ENCODE measurements at places on chromosomes 12 and 14. TPM values are rescaled to one million over a fixed set of nuclear protein-coding genes. Genes with fewer than 3 reads are reported as not detected.
A peak's percentile ranks its signal among the peaks of the same experiment; 100 is the strongest.

DNA sequence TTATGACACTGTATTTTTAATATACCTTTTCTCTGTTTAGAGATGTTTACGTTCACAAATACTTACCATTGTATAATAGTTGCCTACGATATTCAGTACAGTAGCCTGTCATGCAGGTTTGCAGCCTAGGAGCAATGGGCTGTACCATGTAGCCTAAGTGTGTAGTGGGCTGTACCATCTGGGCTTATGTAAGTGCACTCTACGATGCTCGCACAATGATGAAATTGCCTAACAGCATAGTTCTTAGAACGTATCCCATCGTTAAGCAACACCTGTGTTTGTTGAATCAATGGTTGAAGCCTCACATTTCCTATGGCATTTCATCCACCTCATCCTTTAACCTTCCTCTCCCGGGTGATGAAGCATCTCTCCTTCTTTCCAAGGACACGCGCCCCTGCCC lies 12.5 kb upstream of the EML1 start:
- peak; percentile 48 for DNase-seq

DNA sequence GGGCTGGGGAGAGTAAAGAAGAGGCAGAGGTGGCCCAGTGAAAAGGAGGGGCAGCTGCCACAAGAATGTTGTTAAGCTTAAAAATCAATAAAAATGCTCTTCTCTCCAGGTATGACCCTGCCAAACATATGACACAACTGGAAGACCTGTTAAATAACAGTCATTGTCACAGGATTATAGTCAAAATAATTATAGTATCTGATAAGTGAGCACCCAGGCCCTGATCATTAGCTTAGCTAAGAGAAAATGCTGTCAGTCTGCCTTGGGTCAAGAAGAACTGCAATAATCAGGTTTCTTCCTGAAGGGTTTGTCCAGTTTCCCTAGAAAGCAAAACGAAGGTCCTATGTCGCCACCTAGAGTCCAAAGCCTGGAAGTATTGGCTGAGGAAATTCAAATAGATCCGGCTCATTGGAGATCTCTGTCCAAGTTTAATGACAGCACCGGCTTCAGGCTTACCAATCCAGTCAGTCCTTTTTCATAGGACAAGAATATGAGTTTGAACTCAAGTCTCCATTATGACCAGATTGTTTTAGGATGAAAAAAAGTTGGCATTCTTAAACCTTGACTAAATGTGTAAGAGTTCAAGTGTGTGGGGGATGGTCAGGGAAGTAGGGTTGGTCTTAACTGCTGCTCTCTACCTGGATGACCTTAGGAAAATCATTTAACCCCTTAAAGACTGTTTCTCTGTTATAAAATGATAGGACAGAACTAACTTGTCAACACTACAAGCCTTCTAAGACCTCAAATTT lies 22.5 kb upstream of the NKX2-8 start:
- DNase-seq = peak; percentile 93

DNA sequence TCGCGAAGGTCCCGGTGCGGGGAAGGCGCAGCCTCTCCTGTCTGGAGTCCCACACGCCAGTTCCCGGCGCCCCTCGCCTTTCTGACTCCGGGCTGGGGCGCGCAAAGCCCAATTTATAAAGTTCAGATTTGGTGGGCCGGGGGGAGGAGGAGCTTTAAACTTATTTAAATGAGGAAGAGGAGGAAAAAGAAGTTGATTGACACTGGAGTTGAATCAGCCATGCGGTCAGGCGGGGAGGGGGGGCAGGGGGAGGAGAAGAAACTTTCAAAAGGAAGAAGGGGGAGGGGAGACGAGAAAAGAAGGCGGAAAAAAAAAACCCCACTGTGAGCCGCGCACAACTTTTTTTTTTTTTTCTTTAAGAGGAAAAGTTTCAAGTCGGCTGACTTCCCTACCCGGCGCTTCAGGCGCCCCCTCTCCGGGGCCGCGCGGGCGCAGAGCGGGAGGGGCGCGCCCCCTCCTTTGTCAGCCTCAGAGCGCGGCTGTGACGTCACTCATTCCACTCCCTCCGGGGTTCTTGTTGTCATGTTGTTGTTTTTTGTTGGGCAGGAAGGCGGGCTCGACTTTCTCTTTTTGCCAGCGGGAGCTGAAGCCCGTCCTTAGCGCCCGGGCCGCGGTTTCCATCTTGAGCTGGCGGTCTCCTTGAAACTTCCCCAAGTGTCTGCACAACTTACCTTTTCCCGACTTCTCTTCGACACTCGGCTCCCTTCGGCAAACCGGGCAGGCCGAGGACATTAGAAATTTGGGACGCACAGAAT lies at the start of gene ZFP36L1:
Gene ZFP36L1, minus strand, starts transcription at position 89 of the 755 bp plus-strand sequence. CDS start 129 bp downstream, outside the sequence.
- DNase-seq = peak; percentile 89

GRCh38 chr12:109109746-109110350 lies 6.5 kb upstream of the ACACB start:
- DNase-seq = no peak

DNA sequence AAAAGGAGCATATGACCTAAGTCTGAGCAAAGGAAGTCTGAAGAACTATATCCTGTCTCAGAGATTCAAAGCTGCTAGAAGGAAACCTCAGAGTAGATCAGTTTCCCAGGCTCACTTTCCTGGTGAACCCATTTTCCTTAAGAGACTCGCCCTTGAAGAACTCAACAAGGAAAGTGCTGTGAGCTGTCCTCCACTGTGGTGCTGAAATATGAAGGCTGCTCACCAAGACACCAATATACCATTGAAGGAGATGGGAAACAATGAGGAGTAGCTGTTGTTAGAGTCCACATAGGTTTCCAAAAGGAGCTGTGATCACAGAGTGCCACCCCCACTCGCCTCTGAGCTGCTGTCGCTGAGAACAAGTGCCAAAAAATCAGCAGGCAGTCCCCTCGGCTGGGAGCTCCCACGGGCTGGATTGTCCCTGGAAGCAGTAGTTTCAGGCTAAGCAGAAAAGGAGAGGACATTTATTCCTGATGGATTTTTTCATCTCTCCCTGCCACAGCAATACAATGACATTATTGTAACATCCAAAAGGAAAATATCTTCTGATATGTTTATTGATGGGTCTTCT lies 282.1 kb downstream of the RPS29 start:
- DNase-seq = no peak

GRCh38 chr14:34302654-34303053 lies 159.4 kb downstream of the SPTSSA start:
- DNase-seq = no peak

DNA sequence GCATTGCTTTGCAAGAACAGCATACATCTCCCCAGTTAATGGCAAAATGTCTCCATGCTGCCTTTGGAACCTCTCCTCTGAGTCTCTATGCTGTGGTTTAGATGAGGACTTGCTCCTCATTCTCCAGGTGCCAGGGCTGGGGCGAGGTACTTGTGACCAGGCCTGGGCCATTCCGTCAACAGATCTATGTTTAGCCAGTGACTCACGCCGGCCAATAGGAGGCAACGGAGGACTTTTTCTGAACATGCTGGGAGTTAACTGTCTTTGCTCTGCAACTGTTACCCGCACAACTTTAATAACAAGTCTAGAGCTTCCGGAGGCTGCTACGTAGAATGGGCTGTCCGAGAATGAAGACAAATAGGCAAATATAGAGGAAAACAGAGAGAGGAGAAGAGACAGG lies 214.2 kb downstream of the GLT1D1 start:
- no peak for DNase-seq

- no peak for DNase-seq
Observed at GRCh38 chr14:73788701-73789551, 62.7 kb upstream of the PTGR2 start.

- DNase-seq = no peak
Observed at GRCh38 chr12:21478756-21479455, 22.5 kb downstream of the RECQL start.

DNA sequence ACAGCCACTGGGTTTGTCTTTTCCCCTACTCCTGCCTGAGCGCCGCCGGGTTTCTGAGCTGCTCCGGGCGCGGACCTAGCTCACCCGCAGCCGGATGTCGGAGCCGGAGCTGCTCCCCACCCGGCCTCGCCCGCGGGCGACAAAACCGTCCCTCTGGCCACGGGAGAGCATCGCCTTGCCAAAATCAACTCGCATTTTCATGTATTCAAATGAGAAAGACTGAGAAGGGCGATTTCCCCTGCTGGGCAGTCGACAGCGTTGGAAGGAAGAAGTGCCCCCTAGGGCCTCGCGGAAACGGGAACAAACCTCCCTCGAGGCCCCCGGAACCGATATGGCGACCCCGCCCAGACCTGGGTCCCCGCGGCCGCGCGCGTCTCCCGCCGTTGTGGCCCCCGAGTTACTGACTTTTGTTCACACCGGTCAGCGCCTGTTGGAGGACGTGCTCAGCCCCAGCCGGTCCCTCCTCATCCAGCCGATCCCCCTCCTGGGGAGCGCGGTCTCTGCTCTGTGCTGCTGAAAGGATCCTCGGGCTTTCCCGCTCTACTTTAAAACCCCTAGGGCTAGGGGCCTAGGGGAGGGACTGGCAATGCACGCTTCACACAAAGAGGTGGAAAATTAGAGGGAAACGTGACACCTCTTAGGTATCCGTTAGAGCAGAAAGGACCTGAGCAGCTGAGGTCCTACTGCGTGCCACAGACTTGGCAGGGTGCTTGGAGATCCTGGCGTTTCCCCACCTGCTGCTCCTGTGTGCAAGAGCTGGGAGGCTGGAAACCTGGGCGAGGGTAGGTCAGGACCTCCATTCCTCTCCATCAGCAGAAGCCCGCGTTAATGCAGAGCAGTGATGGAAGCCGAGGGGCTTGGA lies 4.3 kb downstream of the TTC6 start:
- DNase-seq = no peak

DNA sequence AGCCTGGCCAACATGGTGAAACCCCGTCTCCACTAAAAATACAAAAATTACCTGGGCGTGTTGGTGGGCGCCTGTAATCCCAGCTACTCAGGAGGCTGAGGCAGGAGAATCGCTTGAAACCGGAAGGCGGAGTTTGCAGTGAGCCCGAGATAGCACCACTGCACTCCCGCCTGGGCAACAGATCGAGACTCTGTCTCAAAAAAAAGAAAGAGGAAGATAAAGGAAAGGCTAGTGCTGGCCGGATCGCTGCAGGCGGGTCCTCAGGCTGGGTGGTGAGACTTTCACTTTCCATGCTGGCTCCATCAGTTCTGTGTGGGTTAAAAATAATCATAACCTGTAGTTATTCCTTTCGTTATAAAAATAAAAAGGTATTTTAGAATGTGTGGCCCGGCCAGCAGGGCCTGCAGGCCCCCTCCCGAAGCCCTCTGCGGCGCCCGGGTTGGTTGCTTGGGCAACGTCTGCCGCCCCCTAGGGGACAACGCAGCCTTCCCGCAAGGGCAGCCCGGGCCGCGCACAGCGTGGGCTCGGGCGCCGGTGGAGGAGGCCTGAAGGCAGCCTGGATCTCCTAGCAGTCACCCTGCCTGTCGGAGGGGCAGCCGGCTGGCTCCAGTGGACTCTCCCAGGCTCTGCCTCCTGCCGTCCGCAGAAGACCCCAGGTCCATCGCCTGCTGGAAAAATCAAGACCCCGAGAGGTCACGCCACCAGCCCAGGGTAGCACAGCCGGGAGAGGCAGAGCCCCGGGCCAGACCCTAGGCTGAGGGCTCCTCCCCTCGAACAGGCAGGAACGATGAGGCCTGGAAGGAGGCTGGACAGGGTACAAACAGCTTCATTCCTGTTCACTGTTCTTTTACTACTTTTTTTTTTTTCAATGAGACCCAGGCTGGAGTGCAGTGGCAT lies 5.0 kb upstream of the SLC25A47 start:
- no peak for DNase-seq

- no peak for DNase-seq
Observed at GRCh38 chr12:117572755-117573154, 211.3 kb upstream of the NOS1 start.

- no peak for DNase-seq
Observed at GRCh38 chr12:4012977-4013968, 140.1 kb upstream of the PARP11 start.

DNA sequence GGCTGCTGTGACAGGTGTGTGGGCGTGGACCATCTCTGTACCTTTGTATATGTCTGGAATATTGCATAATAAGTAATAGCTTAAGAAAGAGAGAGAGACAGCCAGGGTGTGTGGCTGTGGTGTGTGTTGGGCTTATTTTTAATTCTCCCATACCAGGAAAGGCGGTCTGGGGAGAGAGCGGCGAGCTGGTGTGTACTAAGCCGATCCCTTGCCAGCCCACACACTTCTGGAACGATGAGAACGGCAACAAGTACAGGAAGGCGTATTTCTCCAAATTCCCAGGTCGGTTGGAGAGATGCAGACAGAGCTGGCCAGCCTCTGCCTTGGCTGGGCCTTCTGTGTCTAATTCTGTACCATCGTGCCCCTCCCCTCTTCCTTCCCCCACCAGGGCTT lies 63.9 kb downstream of the AACS start:
- no peak for DNase-seq

DNA sequence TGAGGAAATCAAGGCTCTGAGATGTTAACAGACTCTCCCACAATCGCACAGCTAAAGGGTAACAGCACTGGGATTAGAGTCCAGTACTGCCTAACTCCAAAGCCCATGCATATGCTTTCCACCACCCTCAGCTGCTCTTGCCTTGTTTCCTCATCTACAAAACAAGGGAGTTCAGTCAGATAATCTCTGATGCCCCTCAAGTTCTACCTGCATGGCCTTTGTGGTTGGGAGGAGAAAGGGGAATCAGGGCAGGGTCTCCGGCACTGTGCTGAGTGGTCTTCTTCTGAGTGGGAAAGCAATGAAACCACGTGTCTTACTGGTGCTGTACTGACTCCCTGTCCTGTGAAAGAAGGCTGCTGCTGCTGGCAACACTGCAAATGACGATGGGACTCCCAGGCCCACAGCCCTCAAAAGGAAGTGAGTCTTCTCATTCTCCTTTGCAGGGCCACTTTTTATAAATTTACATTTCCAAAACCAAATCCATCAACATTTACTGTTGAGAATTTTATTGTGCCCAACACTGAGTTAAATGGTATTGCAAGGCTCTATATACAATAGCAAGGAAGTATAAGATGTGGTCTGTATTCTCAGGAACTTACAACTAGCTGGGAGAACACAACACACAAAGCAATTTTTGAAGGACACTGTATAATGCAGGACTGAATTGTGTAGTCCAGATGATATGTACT lies 19.7 kb upstream of the DUSP16 start:
- DNase-seq = no peak

DNA sequence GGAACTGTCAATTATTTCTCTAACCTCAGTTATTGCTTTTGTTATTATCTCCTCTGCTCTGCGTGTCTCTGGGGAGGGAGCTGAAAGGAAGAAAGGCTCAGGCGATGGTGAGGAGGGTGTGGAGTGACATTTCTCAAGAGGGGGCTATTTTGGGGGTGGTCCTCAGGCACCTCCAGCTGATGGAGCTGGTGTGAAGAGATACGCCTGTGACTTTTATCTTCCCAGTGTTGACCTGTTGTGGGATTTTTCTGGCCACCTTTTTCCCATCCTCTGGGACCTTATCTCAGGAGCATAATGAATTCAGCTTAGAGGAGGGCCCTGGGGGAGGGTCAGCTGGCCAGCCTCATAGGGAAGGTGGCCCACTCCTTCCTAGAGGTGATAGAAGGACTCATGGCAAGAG lies 26.4 kb downstream of the KCNA5 start:
- no peak for DNase-seq

GRCh38 chr12:3554371-3555115 lies 63.5 kb downstream of the PRMT8 start:
- no peak for DNase-seq

The TMEM229B gene
- total RNA-seq = 0.93 TPM

The TAS2R13 gene
- 0.46 TPM for total RNA-seq

The ST8SIA1 gene
- total RNA-seq = not detected

The TGM1 gene
- total RNA-seq = 3.2 TPM

The ADAM21 gene
- 0.07 TPM for total RNA-seq

Data from HepG2 (cell line).